H9 (cell line): ENCODE measurements at places on chromosomes 4 and X.

GRCh38 chr4:61440321-61440720, 240.2 kb downstream of the ADGRL3 start:
- no peak overlapping the region for H3K27ac ChIP-seq
- H3K27me3 ChIP-seq = no peaks in the 10 kb centered on the region
- H3K4me3 ChIP-seq = no peak overlapping the region
- no peaks in the 10 kb centered on the region for H3K4me1 ChIP-seq

- no peaks in the 10 kb centered on the region for H3K36me3 ChIP-seq
- H3K27ac ChIP-seq = no peak overlapping the region
- H3K4me3 ChIP-seq = no peak overlapping the region
- no peaks in the 10 kb centered on the region for H3K4me1 ChIP-seq
- H3K27me3 ChIP-seq = no peaks in the 10 kb centered on the region
These were observed 79.7 kb downstream of the BTC start for GRCh38 chr4:74714611-74715130.

- H3K27me3 ChIP-seq = no peaks in the 10 kb centered on the region
- no peak overlapping the region for H3K4me3 ChIP-seq
- H3K4me1 ChIP-seq = no peaks in the 10 kb centered on the region
- no peak for DNase-seq
- no peaks in the 10 kb centered on the region for H3K36me3 ChIP-seq
These were observed 246.1 kb downstream of the NR3C2 start for GRCh38 chr4:148196164-148196563.

- peaks cover 73% of the 10 kb centered on the region for H3K36me3 ChIP-seq
- no peaks in the 10 kb centered on the region for H3K4me1 ChIP-seq
- no peak for DNase-seq
These were observed 64.1 kb downstream of the TNIP2 start for GRCh38 chr4:2691952-2692435.

- H3K27me3 ChIP-seq = no peaks in the 10 kb centered on the region
- no peak for DNase-seq
- H3K4me3 ChIP-seq = no peak overlapping the region
- H3K36me3 ChIP-seq = peaks cover 3% of the 10 kb centered on the region; the same call in 1 of the 3 replicates
These were observed 184.1 kb downstream of the MID1IP1 start for GRCh38 chrX:38985375-38985774.

- DNase-seq = no peak
- no peak overlapping the region for H3K27ac ChIP-seq
- no peak overlapping the region for H3K4me3 ChIP-seq
These were observed 226.5 kb downstream of the FBXW7 start for GRCh38 chr4:152309418-152309817.

- no peaks in the 10 kb centered on the region for H3K4me1 ChIP-seq
- H3K4me3 ChIP-seq = no peak overlapping the region
- no peaks in the 10 kb centered on the region for H3K27me3 ChIP-seq
These were observed 43.1 kb upstream of the DRP2 start for GRCh38 chrX:101176439-101176838.

DNA sequence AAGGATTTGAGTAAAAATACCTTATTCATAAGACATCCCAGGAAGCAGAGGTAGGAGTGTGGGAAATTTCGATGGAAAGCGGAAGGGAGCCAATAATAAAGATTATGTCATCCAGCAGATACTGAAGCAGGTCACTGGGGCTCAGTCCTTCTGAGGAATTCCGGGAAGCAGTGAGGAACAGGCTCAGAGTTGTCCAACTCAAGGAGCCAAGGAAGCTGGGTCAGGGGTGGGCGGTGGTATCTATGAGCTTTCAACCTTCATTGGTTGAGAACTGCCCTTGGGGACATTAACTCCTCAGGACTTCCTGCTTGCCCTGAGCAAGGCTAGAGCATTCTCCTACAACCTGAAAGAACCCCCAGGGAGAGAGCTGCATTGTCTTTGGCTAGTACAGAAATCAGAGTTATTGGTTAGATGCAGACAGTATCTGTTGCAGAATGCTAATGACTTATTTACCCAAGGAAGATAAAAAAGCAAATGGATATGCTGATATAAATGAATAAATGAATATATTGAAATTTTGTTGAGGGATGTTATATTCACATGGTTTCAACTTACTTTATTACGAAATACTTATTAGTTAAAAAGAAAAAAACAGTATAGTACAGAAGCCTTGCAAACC, 68.2 kb downstream of the DMP1 start:
- no peak overlapping the region for H3K27ac ChIP-seq
- no peak for DNase-seq
- H3K4me3 ChIP-seq = no peak overlapping the region
- H3K4me1 ChIP-seq = no peaks in the 10 kb centered on the region
- H3K27me3 ChIP-seq = no peaks in the 10 kb centered on the region

DNA sequence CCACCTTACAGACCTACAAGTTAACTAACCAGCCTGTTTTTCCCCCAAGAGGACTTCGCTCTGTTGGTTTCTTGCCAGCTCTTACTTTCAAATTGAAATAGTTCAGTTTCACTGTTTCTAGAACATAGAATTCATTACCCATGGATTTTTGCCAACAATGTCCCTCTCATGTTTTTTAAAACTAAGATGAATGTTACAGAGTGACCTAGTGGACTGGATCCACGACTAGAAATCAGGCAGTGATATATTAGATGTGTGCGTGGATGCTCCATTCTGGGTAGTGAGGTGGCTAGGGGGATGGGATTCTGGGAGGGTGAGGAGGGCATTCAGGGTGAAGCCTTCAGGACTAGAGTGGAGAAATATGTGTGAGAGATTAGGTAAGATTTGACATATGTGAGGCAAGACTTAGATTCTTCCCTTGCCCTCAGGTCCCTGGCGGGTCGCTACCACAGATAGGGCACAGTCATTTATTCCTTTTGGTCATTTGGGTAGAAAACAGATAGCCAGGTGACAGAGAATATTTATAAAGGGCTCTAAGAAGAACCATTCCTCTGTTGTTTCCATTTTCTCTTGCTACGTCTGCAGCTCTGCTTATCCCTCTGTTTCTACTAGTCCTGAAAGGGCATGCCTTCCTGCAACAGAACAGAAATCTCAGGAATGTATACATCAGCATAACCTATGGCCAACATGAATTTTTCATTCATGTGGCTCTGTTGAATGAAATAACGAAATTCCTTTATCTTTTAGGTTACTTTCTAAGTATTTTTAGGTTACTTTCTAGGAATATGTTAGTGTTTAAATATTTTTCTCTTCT, 15.4 kb upstream of the JADE1 start:
- H3K36me3 ChIP-seq = no peaks in the 10 kb centered on the region
- peak overlapping the region; percentile 36 for H3K27ac ChIP-seq
- DNase-seq = no peak
- H3K27me3 ChIP-seq = no peaks in the 10 kb centered on the region
- H3K4me3 ChIP-seq = no peak overlapping the region
- H3K4me1 ChIP-seq = peaks cover 5% of the 10 kb centered on the region

GRCh38 chrX:129649268-129650182, 5.2 kb downstream of the APLN start:
- H3K4me3 ChIP-seq = no peak overlapping the region; the same call in 2 of the 3 replicates
- peaks cover 30% of the 10 kb centered on the region; the same call in 1 of the 2 replicates for H3K27me3 ChIP-seq
- peaks cover 4% of the 10 kb centered on the region; the same call in 1 of the 2 replicates for H3K36me3 ChIP-seq
- H3K27ac ChIP-seq = no peak overlapping the region
- no peaks in the 10 kb centered on the region for H3K4me1 ChIP-seq

- no peak for DNase-seq
- no peaks in the 10 kb centered on the region for H3K36me3 ChIP-seq
- H3K4me3 ChIP-seq = no peak overlapping the region
- H3K4me1 ChIP-seq = no peaks in the 10 kb centered on the region
These were observed 60.2 kb downstream of the KCNIP4 start for GRCh38 chr4:21888195-21888976.

GRCh38 chr4:48629458-48629857, 139.4 kb downstream of the ZAR1 start:
- peaks cover 2% of the 10 kb centered on the region; the same call in 1 of the 3 replicates for H3K36me3 ChIP-seq
- no peak for DNase-seq
- no peak overlapping the region for H3K4me3 ChIP-seq
- no peaks in the 10 kb centered on the region for H3K4me1 ChIP-seq

- no peak within 1 kb of the TSS for H3K27ac ChIP-seq
- H3K4me1 ChIP-seq = peaks cover 5% of the 10 kb centered on the region; the same call in 1 of the 2 replicates
- no peak for DNase-seq
- peaks cover 11% of the 10 kb centered on the region for H3K36me3 ChIP-seq
- H3K27me3 ChIP-seq = no peaks in the 10 kb centered on the region
These were observed at the start of gene CXorf65 for GRCh38 chrX:71106427-71106826. CXorf65 (minus strand) TSS chrX:71106740; CDS start chrX:71106556, 184 bp downstream.

DNA sequence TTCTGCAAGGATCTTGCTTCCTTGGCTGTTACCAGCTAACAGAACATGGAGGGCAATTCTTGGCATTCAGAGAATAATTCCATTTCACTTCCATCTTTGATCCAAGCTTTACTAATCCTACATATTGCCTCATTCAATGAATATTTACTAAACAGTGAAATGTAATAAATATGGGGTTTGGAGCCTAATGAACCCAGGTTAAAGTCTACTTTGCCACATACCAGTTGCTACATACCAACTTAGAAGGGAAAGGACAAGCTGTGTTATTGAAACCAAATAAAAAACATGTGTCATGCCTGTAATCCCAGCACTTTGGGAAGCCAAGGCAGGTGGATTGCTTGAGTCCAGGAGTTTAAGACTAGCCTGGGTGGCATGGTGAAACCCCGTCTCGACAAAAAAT, 265.6 kb downstream of the KLHL13 start:
- no peak overlapping the region for H3K4me3 ChIP-seq
- no peak for DNase-seq
- no peaks in the 10 kb centered on the region for H3K36me3 ChIP-seq
- H3K4me1 ChIP-seq = no peaks in the 10 kb centered on the region
- no peak overlapping the region for H3K27ac ChIP-seq

GRCh38 chr4:186400676-186401075, 134.7 kb downstream of the F11 start:
- no peaks in the 10 kb centered on the region for H3K4me1 ChIP-seq

DNA sequence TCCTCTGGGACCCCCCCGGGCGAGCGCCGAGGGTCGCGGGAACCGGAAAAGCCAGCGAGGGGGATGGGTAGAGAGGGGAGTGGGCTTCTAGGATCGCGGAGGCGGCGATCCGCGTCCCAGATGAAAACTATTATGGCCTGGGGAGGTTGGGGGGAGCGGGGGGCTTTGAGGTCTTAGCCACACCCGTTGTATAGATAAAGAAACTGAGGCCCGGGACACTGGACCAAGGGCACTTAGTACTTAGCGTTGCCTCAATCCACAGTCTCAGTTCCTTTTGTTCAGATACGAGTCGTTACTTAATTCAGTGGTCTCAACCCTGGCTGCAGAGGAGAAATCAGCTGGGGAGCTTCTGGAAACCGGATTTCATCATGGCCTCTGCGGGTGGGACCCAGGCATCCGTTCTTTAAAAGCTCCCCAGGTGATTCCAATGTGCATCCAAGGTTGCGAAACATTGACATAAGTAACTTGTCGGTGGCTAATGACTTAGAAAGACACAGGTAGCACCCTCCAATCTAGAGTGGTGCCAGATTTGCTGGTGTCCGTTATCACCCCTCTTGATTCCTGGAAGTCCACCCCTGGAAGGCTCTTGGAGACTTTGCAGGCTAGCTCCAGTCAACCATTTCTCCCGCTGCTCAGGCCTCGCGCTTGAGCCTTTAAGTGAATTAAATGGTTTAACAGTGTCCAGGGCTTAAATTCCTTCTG, 90.7 kb downstream of the GEMIN8 start:
- no peaks in the 10 kb centered on the region for H3K27me3 ChIP-seq
- H3K27ac ChIP-seq = peak overlapping the region; percentile 88
- peaks cover 23% of the 10 kb centered on the region for H3K4me1 ChIP-seq
- H3K36me3 ChIP-seq = peaks cover 12% of the 10 kb centered on the region
- H3K4me3 ChIP-seq = peak overlapping the region; percentile 80

DNA sequence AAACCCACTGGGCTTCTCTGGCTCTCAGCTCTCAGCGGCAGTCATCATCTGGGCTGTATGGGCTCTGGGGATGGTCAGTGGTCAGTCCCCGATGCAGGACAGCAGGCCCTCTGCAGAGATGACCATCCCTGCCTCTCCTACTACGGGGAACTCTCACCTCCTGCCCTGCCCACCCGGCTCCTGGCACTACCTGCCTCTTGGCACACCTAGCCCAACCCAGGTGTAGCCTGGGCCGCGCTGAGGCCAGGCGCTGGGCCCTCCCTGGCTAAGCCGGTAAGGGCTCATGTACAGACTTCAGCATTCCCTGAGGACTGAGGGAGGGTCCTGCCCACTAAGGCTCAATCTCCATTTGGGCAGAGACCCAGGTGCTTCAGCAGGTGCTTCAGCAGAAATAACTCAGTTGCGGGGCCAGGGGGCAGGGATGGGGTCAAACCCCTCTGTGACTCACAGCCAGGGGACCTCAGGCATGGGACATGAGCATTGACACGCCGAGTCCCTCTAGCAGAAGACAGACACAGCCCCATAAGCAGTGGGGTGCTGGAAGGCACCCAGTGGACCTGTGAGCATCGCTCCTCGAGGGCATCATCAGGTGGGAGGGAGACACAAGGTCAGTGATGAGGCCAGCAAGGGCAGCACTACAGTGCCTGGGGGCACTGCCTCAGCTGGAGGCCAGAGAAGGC, 71.0 kb downstream of the ACOX3 start:
- H3K4me1 ChIP-seq = no peaks in the 10 kb centered on the region
- no peaks in the 10 kb centered on the region for H3K36me3 ChIP-seq
- H3K27me3 ChIP-seq = no peaks in the 10 kb centered on the region
- no peak overlapping the region for H3K4me3 ChIP-seq
- H3K27ac ChIP-seq = no peak overlapping the region
- no peak for DNase-seq

- DNase-seq = no peak
- H3K4me1 ChIP-seq = no peaks in the 10 kb centered on the region
- no peak overlapping the region for H3K4me3 ChIP-seq
- no peaks in the 10 kb centered on the region for H3K27me3 ChIP-seq
These were observed 230.7 kb upstream of the KCNIP4 start for GRCh38 chr4:22179124-22179874.

DNA sequence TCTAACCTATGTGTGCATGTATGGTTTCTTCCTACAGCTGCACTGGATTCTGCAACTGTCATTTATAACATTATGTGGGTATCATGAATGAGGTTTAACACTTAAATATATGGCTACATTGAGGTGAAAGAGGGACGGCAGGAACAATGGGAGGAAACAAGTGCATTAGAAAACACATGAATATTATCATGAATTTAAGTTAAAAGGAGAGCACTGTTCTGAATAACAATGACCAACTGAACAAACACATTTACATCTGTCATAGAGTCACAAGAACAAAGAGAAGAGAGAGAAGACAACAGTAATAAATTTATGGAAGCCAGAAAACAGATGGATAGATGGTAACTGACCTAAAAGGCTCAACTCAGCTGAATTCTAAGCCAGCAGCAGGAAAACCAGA, 527.1 kb upstream of the DIPK2B start:
- no peaks in the 10 kb centered on the region for H3K27me3 ChIP-seq
- no peak overlapping the region for H3K4me3 ChIP-seq
- peaks cover 2% of the 10 kb centered on the region; the same call in 1 of the 2 replicates for H3K4me1 ChIP-seq
- no peaks in the 10 kb centered on the region; the same call in 2 of the 3 replicates for H3K36me3 ChIP-seq
- no peak for DNase-seq
- no peak overlapping the region for H3K27ac ChIP-seq
